ENCODE measurements at places on chromosomes 7 and 10.

DNA sequence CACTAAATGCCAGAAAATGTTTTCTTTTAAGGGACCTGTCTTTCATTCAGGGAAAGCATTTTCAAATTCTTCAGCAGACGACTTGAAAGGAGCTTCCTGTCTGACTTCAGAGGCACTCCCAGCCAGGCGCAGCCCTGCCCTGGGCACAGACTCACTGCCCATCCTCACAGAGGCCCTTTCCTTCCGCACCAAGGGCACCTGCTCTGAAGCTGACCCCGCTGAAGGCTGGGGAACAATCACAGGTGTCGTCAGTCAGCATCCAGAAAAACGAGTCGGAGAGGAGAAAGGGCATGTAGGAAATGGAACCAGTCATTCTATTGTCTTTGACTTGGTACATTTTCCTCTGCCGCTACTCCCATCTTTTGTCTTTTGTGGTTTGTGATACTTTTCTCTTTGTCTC is 125.3 kb upstream of the PARD3 start:
- no peak for DNase-seq

- no peak for DNase-seq
Observed at GRCh38 chr10:44703241-44704155, 207.6 kb upstream of the TMEM72 start.

DNA sequence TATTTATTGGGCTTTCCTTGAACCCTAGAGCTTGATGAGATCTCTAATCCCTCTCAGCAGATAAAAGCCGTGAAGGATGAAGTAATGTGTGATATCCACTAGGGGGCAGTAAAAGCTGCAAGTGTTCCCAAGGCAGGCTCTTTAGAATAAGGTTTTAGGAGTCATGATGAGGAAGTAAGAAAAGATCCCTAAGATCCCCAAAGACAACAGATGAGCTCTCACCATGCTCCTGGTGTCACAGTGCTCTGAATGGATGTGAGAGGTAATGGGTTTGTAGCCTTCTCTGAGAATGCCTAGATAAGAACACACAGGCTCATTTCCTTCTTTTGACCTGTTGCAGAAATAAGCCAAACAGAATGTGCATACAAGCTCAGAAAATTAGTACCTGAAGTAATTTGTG is 70.4 kb upstream of the ITPRID1 start:
- DNase-seq = no peak

DNA sequence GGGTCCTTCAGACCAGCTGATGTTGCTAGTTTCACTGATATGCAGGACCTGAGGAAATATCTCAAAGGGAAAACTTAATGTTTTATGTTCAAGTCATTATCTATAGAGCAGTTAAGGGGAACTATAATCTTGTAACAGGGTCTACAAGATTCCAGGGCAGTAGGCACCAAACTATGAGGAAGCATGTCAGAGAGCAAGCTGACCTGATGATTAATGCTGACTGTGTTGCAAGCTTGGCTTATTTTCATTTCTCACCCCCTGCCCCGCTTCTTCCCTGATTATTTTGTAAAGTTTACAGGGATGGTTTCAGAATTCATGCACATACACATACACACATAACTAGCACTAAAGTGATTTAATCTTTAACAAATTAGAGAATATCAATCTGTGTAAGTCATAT is 84.3 kb upstream of the CACNA2D1 start:
- no peak for DNase-seq

DNA sequence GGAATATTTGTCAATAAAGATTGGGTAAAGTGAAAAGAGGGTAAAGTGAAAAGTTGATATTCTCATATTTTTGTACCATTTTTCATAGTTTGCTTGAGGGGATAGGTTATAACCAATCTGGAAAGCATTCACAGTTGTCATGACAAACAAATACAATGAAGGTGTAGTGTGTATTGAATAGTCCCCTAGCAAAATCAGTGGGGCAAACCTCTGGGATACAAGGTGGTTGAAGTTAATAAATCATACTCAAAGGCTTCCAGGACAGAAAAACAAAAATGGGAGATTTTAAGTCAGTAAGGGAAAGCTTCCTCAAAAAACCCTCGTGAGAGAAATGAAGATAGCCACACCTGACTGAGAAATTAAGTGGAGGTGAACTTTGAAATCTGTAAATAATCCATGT is 39.4 kb downstream of the PHTF2 start:
- no peak for DNase-seq

GRCh38 chr7:28759475-28759971 is 198.6 kb downstream of the TRIL start:
- no peak for DNase-seq

Measured in ovary (tissue), 10 donors.